ENCODE measurements at places on chromosomes 3 and 15.

- DNase-seq, result no peak
Measured at GRCh38 chr3:50127251-50127691, 27.9 kb upstream of the SEMA3F start.

DNA sequence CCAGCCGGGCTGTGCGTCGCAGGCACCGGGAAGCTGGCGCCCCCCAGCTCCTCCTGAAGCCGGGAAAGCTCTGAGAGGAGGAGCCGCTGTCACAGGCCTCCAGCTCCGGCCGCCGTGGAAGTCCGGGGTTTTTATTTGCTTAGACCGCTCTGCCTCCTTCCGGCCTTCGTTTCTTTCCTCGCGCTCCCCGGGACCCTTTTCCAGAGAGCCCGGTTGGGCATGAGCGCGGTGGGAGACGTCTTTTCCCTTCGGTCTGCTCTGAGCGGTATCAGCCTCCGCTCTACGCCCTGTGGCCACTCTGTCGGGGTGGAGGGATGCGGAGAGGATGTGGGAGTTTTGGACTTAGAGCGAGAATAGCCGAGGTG, 559 bp downstream of the SENP5 start:
- DNase-seq, result peak; percentile 45

GRCh38 chr15:98395974-98396610, 252.2 kb upstream of the IGF1R start:
- DNase-seq, result peak; percentile 26

DNA sequence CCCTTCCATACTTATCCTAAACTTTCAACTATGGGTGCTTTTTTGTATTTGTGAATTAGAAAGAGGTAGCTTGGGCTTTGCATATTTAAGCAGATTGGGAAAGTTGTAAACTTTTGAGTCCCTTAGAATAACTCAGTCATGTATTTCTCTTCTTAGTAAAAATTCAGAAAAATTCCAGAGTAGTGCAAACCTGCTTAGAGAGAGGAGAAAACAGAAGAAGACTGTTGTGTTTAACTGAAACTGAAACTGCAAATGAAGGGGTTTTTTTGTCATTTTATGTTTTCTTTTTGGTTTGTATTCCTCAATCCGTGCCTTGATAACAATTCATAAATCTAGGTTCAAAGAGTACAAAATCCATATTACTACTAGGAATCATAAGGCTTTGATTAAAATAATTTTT, 31.3 kb downstream of the CD200 start:
- DNase-seq, result no peak

DNA sequence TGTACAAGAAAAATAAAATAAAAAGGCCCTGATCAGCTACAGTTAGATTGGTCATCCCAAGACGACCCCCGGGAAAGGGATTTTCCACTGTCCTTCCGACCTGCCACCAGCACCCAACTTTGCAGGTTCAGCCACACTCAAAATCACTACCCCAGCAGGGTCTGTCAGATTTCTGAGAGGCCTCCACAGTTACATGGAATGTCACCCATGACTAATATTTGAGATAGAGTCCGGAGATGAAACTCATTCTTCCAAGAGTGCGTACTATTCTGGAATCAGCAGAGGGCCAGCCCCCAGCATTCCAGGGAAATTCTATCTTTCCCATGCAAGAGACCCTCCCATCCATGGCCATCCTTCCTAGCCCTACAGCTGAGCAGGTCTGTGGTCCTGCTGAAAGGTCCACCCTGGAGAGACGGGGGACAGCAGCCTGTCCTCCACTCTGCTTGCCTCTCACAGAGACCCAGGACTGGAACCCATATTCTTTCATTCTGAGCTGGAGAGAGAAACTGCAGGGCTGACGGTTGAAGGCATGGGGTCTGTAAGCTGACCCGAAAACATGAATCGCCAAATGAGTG, 5.8 kb downstream of the LIPC start:
- DNase-seq, result no peak

DNA sequence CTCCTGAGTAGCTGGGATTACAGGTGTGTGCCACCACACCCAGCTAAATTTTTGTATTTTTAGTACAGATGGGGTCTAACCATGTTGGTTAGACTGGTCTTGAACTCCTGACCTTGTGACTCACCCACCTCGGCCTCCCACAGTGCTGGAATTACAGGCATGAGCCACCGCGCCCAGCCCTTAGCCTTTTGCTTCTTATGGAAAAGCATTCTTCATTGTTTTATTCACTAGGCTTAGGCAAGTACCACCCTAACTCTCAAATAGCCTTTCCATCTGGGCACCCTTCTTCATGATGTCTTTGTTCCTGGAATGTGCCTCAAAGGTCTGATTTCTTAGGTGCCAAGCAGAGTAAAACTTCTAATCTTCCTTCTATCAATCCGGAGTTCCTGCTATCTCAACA, 641.8 kb downstream of the FHIT start:
- no peak for DNase-seq

GRCh38 chr3:107450254-107450893, 72.4 kb upstream of the BBX start:
- DNase-seq, result no peak

DNA sequence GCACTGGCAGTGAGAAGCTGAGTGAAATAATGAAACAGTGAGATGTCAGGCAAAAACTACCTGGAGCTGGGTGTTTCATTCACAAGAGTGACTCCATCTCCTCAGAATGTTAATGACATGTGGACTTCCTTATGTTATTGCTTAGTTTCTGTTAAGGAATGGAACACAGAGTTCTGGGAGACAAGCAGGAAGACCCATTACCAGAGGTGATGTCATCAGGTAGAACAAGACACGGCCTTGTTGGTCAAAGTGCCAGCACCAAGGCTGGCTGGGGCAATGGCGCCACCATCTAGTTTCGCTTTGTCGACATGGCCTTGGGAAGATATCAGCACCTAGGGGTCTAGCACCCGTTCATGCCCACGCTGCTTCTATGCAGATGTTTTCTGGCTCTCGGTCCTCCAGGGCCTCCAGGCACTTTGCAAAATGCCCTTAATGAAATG, 252.2 kb downstream of the FAM43A start:
- DNase-seq, result no peak

DNA sequence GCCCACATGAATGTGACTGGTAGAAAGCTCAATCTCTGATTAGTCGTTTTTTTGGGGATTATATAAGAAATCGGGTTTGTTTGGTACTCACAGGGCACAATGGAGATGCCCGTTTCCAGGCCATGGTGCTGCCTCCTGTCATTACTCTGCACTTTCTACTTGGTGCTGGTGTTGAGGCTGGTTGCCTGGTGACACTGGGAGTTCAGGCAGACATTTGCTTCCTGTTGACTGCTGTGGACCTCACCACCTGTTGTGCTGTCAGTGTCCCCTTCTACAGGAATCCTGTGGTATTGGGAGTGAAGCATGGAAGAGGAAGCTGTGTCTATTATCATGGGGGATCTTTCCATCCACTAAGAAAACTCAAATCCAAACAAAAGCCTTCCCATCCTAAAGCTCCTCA, 227.2 kb upstream of the TBL1XR1 start:
- no peak for DNase-seq

DNA sequence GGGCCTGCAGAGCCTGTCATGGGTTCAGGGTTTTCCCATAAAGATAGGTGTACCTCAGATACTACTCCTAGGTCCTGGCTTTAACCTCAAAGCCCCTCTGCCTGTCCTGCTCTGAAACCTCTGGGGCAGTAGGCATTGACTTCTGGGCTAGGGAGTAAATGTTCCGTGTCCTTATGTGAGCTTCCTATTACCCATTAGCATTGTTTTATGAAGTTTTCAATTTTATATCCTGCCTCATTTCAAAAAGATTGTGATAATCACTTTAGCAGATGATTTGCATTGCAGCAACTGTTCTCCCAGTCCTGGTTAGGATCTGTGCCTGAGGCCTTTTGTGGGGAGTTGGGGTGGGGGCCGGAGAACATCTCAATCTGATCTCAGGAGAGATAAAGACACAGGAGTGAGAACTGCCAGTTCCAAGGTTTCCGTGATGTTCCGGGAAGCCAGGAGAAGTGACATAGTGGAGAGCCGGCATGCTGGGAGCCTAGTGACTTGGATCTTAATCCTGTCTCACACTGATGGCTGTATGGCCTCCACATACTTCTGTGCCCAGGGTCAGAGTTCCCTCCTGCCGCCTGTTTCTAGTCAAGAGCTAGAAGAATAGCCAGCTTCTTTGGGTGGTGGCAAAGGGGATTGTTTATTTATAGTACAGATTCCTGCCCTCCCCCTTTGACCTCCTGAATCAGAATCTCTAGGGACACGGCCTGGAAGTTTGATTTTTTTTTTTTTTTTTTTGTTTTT, 10.6 kb downstream of the TPM1 start:
- DNase-seq, result no peak

DNA sequence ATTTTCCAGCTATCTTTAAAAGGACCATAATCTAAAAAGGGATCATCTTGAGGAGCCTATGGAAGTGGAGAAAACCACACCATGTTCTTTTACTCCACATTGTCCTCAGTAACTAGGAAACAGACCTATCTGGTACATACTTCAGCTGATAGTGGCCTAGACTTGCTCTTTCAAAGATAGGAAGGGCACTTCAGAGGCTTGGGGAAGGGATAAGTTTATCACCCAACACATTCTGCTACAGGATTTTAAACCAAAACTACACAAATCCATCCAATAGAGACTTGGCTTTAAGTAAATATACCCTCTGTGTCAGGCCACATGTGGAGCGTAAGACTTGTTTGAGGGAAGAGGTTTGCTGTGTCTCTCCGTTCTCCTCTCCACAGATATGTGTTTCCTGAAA, 35.4 kb downstream of the CP start:
- no peak for DNase-seq

DNA sequence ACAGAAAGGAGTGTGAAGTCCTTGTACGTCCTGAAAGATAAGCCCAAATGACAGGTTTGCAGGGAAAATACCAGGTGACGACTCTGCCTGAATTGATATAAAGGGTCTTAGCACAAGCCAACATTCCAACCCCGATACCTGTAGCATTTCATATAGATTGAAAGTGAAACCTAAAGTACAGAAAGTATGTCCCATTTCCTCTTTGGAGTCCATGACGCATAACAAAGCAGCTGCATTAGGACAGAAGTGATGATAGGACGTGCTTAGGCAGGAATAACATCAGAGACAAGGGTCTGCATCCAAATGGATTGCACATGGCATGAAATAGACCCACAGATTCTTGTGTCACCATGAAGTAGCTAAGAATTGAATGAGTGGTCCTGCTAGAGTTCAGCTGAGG, 187.0 kb upstream of the ROBO1 start:
- no peak for DNase-seq

- DNase-seq, result no peak
Measured at GRCh38 chr3:139122612-139123011, 77.9 kb upstream of the PRR23C start.

DNA sequence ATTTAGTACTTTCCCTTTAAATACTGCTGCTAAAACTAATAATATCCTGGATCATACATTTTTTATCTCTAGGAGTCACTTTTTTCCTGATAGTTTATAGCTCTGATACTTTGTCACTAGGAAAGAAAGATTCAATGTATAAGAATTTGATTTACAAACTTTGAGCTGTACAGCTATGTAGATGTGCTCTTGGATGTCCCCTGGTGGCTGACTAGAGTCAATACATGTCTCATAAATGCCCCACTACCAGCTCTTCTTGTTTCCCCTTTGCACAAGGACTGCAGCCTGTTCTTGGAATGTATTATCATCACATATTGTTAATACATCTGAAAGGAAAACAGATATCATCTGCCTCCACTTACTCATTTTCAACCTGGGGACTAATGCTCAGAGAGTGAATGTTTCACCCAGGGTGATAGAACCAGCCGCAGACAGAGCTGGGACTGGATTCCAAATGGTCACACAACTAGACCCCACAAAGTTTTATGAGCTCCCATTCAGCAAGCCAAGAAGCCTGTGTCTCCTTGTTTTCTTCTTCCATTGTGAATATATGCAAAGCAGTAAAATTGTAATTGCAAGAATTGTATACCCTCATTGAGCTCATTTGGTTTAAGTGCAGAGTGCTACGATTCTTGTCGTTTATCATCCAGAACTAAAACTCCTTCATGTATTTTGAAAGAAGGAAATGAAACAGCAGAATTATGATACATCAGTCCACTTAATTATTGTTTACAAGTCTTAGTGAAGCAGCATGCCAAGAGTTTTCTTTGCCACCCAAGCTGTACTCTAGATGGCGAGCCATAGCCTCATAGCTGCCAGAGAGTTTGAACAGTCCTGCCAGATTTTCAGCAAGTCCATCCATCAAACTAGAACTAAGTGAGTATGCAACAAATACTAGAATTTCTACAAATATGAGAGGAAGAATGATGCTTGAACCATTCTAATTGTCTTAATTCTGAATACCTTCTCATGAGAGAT, 261.6 kb upstream of the LMCD1 start:
- peak; percentile 33 for DNase-seq

GRCh38 chr15:69609176-69609575, 156.6 kb downstream of the RPLP1 start:
- peak; percentile 40 for DNase-seq

- DNase-seq, result no peak
Measured at GRCh38 chr3:20974396-20974795, 776.6 kb downstream of the ZNF385D start.

- no peak for DNase-seq
Measured at GRCh38 chr3:173793963-173794362, 396.4 kb downstream of the NLGN1 start.

DNA sequence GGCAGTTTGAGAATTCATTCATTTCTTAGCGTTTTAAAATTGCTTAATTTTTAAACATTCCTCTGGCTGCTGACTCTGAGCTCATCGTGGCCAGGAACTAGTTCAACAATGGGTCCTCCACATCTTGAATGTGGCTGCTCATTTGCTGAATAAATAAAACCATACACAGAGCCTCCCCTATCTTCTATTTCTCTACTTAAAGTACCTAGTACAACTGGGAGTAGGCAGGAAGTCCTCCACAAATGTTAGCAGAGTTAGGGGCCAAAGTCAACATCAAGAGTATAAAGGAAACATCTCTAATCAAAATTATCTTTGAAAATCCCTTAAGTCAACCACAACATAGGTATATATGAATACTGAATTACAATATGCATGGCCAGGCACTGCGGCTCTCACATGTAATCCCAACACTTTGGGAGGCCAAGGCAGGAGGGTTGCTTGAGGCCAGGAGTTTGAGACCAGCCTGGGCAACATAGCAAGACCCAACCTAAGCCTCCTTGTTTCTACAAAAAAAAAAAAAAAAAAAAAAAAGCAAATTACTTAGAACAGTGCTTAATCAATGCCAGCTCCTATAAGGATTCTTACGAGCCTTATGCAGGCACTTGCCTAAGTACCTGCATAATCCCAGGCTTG, 57.5 kb upstream of the LMOD3 start:
- no peak for DNase-seq

Data from SW480 (cell line).